ENCODE measurements at places on chromosomes 6 and 20.

GRCh38 chr6:27839626-27840475 lies 72.3 kb downstream of the OR2B2 start:
- DNase-seq, result no peak

GRCh38 chr6:34110610-34111009 lies 35.3 kb downstream of the GRM4 start:
- DNase-seq, result no peak

DNA sequence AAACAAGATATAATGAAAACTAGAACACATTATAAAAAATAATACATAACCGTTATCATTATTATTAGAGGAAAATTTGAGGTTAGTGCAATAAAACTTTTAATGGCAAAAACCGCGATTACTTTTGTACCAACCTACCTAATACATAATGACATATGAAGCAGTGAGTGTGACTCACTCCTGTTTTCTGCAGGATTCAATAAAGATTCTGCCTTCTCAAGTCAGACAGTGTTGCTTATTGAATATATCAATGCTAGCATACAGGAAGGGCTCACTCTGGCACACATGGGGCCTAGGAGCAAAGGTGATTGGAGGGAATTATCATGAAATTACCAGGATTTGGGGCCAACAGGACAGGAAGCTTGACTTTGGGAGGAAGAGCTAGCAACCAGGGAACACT lies 230.8 kb upstream of the CEP162 start:
- DNase-seq, result no peak

- no peak for DNase-seq
Measured at GRCh38 chr6:168154263-168154917, 75.4 kb upstream of the FRMD1 start.

- no peak for DNase-seq
Measured at GRCh38 chr6:52558266-52559000, 18.4 kb downstream of the TRAM2 start.

GRCh38 chr6:31386099-31386498 lies 17.3 kb upstream of the MICA start:
- no peak for DNase-seq

- DNase-seq, result no peak
Measured at GRCh38 chr6:64128301-64129024, 492.9 kb downstream of the PHF3 start.

DNA sequence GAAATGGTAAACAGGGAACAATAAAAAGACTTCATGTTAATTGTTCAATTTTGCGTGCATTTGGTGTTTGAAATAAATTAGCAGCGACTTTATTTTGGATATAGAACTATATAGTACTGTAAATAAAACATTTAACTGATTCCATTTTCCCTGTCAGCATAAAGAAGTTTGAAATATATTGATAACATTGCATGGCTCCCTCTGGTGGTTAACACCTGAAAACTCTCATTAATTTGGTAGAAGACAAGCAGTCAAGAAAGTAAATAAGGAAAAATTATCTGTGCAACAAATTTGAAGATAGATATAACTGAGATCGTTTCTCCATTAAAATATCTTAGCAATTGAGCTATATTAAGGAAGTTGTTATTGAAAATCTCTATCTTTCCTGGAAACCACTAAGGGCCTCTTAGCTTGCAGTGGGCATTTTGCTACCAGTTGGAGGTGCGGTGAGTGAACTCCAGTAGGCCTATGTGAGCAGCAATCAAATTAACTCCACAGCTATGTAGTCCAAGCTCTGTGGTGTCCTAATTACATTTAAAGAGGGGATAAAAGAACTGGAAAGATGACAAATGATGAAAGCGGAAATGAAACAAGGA lies 435.7 kb upstream of the FKBP1C start:
- DNase-seq, result no peak

GRCh38 chr6:163369628-163370365 lies 44.7 kb upstream of the QKI start:
- DNase-seq, result no peak

DNA sequence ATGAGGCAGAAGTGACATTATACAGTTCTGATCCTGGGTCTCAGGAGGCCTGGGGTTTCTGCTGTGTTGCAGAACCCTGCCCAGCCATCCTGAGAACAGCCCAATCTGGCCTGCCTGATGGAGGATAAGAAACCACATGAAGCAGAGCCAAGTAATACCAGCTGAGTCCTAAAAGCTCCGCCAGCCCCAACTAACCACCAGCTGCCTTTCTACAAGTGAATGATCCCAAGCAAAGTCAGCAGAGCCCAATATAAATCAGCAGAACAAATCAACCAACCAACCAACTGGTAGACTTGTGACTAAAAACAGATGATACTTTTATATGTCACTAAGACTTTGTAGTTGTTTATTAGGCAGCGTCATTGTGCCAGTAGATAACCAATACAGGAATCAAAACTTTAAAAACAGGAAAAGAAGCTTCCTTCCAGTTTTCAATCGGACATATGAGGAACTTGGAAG lies 52.1 kb downstream of the SNX5 start:
- DNase-seq, result no peak

GRCh38 chr20:62025394-62025793 lies 40.3 kb downstream of the TAF4 start:
- DNase-seq, result no peak

DNA sequence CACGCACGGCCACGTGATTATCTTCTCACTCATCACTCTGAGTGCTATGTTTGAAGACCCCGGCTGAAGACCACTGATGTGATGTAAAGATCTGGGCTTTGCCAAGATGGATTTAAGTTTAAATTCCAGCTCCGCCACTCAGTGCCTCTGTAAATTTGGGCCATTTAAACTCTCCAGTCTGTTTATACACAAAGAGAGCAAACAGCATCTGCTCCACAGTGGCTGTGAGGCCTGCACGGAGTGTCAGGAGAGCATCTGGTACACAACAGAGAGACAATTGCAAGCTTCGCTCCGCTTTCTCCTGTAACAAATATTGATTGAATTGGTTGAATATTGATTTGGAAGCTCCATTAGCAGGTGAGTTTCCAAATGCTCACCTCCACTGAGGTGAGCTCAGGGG lies 80.5 kb upstream of the FRMD1 start:
- DNase-seq, result no peak

- no peak for DNase-seq
Measured at GRCh38 chr6:23268348-23268747, 699.0 kb downstream of the HDGFL1 start.

- DNase-seq, result no peak
Measured at GRCh38 chr6:43287717-43288679, 10.1 kb upstream of the SLC22A7 start.

GRCh38 chr6:13046084-13046483 lies 282.3 kb downstream of the TBC1D7 start:
- DNase-seq, result no peak

DNA sequence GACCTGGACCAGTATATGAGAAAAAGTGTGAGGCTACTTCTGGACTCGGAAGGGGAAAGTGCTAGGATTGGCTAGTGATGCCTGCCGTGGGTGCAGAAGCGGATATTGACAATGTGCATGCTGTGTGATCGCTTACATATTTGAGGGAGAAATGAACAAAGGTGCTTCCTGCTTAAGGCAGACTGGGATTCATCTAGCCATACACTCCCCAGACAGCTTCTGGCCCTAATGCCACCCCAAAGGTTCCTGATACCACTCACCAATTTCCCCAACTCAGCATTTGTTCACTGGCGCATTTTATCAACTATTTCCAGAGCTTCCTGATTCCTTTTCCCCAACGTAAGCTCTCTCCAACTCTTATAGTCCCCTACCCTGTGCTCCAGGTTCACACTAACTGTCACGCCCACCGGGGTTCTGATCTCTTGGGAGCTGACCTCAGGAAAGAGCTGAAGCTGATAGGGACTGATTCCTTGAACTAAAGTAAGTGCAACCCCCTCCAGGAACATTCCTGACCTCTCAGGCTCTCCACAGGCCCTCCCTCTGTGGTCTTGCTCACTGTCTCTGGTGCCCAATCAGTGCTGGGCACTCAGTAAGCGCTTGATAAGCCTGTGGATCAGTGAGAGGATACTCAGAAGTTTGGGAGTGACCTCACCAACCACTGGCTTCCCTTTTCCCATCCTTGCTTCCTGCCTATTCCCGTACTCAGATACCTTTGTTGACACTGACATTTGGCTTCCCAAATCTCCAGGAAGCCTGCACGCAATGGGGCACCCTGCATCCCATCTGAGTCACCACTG lies 73.3 kb downstream of the MRPL14 start:
- DNase-seq, result no peak

DNA sequence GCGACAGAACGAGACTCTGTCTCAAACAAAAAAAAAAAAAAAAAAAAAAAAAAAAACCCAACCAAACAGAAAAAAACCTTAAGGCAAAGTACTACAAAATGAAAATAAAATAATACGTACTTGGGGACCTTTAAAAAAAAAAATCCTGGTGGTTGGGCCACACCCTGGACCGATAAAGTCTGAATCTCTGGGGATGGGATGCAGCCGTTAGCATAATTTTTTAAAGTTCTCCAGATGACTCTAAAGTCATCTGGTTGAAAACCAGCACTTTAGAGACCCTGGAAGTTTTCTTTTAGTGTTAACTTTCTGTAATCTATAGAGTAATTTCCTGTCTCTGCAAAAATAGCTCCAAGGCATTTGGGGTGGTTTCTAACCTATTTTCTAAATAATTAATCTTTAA lies 142.9 kb upstream of the SALL4 start:
- DNase-seq, result no peak

DNA sequence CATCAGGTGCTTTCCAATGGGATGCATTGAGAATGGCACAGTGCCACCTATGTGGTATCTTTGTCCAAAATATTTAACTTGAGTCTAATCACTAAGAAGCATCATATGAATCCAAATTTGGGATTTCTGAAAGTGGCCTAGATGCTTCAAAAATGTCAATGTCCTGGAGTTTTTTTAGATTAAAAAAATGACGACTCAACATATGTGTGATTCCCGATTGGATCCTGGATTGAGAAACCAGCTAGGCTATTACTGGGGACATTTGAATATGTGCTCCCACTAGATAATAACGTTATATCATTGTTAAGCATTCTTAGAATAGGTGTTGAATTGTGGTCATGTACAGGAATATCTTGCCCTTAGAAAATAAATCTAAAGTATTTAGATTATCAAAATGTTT lies 189.2 kb downstream of the TBXT start:
- DNase-seq, result no peak

DNA sequence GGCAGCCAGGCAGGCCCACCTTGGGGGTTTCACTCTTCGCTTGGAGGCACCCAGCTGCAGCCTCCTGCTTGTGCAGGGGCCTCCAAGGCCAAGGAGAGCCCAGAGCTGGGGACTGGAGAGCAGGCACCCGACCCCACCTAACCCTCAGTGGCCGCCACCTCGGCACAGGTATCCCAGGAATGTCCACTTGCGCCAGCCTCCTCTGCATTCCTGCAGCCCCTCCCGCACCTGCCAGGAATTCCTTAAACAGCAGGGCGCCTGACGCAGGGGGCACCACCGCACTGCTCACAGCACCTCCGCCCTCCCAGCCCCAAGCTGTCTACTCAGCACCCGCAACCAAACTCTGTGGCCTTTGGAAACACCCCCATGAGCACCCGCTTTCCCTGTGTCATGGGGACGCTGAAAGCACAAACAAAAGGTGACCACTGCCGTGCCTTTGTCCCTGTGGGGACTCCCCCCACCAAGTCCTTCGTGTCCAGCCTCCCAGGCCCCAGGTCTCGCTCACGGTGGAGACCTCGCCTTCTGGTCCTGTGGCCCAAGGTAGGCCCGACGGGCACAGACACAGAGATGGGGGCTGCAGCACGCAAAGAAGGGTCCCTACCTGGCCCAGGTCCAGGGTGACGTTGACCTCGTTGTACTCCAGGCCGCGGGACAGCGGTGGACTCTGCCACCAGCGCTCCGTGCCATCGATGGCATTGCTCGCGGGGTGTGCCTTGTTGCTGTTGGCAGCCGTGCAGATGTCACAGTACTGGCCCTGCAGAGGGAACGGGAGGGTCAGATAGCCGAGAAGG lies 5.1 kb downstream of the LAMA5 start:
- no peak for DNase-seq

DNA sequence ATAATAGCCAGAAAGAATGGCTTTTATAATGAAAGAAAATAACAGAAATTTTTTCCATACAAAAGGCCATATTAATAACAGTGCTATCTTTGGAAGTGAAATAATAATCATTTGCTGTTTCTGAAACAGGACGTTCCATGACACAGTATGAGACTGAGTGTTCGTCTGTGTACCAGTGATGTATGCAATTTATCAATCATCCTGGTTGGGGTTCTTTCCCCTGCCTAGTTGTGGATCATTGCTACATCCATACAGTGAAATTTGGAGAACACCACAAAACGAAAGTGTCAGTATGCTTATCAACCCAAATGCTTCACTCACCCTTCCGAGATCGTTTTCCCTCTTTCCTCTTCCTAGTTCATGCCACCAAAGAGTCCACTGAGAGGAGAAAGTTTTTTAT lies 151.4 kb upstream of the PRDM1 start:
- no peak for DNase-seq

DNA sequence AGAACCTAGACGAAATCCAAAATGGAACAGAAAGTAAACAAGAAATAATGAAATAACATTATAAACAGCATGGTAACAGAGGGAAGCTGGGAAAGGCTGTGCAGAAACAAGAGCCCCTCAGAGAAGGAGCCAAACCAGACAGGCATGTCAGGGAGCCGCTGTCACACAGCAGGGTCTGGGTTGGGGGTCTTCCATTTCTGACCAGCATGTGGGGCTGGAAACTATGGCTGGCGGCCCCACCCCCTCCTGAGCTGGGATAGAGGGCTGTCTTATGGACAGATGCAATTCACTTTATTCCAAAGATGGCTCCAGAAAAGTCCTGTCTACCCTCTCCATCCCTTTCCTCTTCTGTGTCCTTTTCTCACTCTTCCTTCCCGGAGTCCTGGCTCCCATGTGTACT lies 27.3 kb downstream of the C6orf89 start:
- no peak for DNase-seq

GRCh38 chr6:130218134-130218533 lies 4.6 kb downstream of the SAMD3 start:
- no peak for DNase-seq

DNA sequence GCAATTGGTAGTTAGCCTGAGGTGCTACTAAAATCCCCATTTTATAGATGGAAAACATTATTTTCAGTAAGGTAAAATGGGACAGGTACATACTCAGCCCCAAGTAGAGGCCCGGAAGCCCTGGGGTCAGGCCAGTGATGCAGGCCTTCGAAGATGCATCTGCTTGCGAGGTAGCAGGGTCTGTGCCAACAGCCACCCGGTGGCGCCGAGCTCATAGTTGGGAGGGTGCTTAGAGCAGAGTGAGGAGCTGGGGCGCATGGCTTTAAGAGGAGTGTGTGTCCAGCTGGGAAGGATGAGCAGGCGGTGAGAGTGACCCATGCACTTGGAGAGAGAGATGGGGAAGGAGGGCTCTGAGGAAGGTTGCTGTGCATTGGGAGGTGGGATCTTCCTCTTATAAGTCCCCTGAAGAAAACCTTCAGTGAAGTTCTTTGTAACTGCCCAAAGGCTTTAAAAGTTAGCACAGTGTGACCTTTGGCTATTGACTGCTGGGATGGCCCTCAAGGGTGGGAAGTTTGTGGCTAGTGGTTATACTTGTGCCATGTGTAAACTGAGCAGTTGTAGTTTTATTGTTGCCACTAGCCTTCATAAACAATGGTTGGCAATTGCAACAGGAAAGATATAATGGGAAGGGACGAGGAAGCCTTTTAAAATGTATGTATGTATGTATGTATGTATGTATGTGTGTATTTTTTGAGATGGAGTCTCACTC lies 71.1 kb downstream of the TOX2 start:
- DNase-seq, result no peak
